ENCODE measurements at places on chromosomes 2 and 18.

GRCh38 chr2:85851253-85852151 lies 37.3 kb downstream of the ST3GAL5 start:
- DNase-seq, result no peak

DNA sequence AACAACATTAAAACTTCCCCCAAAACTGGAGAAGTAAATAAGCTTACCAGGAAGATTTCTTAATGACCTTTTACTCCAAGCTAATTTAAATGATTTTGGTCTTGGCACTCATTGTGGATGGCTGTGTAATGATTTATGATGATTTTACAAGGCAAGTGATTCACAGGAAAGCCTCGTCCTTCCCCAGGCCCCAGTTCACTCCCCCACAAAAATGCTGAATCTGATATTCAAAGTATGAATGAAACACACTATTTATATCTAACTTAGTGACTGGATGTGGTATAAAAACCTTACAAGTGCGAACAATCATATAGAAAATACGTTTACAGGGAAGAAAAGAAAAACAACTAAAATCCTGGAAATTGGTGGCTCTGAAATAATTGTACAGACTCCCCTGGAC lies 49.8 kb downstream of the ZNF516 start:
- no peak for DNase-seq

DNA sequence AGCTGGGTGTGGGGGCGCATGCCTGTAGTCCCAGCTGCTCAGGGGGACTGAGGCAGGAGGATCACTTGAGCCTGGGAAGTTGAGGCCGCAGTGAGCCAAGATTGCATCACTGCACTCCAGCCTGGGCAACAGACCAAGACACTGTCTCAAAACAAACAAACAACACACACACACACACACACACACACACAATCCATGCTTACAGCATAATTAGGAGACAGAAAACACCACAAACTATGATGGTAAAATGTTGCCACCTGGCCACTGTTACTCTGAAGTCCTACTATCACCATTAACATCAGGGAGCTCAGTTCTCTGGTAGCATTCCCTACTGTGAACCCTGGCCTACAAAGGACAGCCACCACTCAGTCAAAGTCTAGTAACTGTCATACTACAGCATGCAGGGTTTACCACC lies 18.3 kb downstream of the DNPEP start:
- DNase-seq, result no peak

DNA sequence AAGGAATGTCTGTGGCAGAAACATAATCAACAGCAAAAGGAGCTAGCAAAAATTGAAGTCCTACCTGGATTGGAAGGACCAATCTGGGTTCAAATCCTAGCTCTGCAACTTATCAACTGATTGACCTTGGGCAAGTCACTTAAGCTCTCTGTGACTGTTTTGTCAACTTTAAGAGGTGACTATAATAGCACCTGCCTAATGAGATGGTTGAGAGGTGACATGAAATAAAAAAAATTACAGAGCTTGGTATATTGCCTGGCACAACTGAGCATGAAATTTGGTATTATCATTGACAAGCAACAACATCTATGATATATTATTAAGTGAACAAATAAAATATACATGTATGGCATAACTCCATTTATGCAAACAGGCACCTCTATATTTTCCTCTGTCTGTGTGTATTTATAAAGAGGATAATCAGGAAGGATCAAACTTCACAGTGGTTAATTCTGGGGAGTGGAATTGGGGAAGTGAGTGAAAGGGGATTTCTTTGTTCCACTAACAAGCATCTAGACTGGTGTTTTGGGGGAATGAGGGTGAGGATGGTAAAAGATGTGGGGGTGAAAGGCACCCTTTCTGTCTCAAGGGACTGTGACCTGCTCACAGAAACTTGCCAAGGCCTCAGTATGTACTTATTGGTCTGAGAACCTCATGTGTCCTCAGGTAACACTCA lies 132.8 kb upstream of the SERTAD2 start:
- no peak for DNase-seq

GRCh38 chr18:48629730-48630324 lies 91.0 kb downstream of the CTIF start:
- DNase-seq, result no peak

DNA sequence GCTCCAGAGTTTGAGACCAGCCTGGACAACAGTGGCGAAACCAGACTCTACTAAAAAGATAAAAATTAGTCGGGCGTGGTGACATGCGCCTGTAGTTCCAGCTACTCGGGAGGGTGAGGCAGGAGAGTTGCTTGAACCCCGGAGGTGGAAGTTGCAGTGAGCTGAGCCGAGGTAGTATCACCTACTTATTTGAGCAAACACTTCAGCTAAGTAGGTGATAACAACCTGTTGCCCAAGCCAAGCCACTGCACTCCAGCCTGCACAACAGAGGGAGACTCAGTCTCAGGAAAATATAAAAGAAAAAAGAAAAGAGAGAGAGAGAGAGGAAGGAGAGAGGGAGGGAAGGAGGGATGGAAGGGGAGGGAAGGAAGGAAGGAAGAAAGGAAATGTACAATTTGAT lies 21.3 kb downstream of the FER1L5 start:
- DNase-seq, result no peak

GRCh38 chr18:51154431-51155063 lies 42.9 kb downstream of the MEX3C start:
- no peak for DNase-seq

GRCh38 chr2:234422273-234422732 lies 74.6 kb downstream of the ARL4C start:
- no peak for DNase-seq

DNA sequence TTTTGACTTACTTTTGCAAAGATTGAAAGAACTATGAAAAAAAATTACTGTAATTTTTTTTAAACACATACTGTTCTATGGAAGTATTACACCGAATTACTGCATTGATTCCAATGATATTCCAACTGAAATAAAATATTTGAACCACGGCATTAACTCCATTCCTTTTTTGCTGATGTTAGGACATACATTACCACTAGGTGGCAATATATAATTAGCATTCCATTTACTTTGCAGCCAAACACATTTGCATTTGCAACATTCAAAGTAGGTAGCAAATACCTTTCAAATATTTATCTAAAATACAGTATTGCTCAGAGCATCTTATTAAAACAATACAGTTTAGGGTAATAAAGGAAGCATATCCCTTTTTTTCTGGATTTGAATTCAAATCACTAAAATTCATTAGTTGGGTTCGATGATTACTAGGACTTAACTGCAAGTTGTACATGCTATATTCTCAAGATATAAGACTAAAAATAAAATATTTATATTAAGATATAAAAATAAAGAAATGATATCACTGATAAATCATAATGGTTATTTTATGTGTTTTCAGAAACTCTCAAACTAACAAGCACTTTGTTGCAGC lies 31.3 kb downstream of the LANCL1 start:
- no peak for DNase-seq
